ENCODE measurements at places on chromosomes 11 and 22.

DNA sequence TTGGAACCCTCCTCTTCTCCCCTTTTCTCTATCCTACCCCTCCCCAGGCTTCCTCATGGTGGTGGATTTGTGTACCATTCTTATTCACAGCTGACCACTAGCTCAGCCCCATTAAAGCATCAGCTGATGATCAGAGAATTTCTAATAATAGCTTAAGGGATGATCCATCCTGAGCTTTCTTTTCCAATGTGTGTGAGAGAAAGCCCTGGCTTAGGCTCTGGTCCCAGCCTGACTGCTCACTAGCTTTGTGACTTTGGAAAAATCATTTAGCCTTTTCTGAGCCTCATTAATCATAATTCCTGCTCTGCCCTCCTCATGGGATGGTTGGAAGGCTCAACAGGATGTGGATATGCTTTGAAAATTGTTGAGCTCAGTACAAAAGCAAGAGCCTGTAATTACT, 26.3 kb upstream of the CCDC90B start:
- no peak for DNase-seq

DNA sequence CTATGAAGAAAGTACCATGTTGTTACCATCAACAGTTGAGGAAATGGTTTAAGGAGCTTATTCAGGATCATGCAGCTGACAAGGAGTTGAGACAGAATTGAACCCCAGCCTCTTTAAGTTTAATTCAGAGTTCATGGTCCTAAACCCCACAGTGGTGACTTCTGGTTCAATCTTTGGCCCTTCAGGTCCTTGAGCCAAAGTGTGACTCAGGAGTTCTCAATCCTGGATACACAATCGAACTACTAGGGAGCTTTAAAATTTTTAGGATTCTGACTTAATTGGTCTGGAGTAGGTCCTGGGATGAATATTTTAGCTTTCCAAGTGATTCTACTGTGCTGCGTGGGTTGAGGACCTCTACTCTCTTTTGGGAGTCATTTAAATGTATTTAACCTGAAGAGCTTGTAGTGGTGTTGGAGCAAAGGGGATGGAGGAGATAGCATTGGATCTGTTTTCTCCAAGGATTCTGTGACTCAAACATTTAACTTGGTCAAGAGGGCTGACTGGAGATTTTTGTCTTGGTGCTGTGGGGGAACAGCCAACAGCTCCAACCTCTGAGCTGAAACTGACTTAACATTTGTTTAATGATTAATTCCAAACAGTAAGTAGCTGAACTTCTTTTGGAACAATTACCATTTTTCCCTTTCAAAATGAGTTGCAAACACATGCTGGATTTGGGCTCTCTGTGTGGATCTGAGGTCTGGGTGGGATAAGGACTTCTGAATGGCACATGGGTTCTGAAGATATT, 80.1 kb downstream of the INSC start:
- no peak for DNase-seq

- no peak for DNase-seq
Measured at GRCh38 chr11:134289167-134289566, 13.0 kb downstream of the GLB1L3 start.

DNA sequence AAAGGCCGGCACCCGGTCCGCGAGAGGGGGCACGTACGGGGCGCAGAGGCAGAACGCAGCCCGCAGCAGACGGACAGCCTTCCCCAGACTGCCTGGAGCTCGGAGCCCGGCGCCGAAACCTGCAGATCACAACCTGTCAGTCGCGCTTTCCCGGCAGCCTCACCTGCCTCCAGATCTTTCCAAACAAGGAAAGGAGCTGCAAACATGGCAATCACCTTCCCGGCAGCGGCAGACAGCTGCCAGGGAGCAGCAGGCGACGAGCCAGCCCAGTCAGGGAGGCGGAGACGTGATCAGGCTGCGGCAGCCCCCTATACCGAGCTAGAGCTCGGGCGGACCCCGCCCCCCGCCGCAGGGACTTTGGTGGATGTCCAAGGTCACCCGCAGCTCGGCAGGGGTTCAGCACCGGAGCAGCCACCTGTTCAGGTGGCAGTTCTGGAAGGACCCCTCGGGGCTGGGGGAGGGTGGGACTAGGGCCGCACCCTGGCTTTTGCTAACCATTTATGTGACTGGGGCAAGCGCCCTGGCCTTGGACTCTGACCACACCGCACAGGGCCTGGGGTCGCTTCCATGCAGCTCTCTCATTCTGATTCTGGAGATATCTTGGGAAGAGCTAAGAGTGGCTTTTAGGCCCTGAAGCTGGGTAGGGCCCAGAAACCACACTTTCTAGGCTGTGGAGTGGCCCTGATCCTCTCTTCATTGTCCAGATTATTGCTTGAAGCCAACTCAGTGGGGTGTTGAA, 143.8 kb downstream of the NECTIN1 start:
- no peak for DNase-seq

DNA sequence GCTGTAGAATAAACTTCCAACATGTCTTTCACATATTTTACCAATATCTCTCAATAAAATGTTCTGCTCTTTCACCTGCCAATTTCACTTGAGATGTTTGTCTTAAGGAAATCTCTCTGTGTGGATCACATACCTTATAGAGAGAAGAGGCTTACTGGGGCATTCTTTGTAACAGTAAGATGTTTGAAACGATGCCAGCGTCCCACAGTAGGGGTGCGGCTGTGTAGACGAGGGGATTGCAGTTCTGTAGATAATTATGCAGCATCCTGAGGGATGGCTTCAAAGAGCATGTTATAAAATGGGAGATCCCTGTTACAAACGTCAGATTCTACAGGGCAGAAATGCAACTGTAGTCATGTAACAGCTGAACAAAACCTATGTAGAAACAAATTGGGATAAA, 200.0 kb downstream of the TBC1D22A start:
- DNase-seq, result no peak

DNA sequence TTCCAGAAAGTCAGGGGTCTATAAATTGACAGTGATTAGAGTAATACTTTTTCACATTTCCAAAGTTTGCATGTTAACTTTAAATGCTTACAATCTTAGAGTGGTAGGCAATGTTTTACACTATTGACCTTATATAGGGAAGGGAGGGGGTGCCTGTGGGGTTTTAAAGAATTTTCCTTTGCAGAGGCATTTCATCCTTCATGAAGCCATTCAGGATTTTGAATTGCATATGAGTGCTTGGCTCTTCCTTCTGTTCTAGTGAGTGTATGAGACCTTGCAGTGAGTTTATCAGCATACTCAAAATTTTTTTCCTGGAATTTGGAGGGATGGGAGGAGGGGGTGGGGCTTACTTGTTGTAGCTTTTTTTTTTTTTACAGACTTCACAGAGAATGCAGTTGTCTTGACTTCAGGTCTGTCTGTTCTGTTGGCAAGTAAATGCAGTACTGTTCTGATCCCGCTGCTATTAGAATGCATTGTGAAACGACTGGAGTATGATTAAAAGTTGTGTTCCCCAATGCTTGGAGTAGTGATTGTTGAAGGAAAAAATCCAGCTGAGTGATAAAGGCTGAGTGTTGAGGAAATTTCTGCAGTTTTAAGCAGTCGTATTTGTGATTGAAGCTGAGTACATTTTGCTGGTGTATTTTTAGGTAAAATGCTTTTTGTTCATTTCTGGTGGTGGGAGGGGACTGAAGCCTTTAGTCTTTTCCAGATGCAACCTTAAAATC, 5.3 kb downstream of the MALAT1 start:
- no peak for DNase-seq

- DNase-seq, result no peak
Measured at GRCh38 chr11:86346513-86346912, 28.2 kb upstream of the CCDC81 start.

GRCh38 chr11:119752345-119752871, 23.4 kb upstream of the NECTIN1 start:
- DNase-seq, result no peak

- no peak for DNase-seq
Measured at GRCh38 chr11:96704847-96705246, 315.0 kb downstream of the JRKL start.

- DNase-seq, result no peak
Measured at GRCh38 chr22:44889255-44889878, 120.4 kb downstream of the PHF21B start.

- no peak for DNase-seq
Measured at GRCh38 chr11:68009391-68010089, 587 bp upstream of the ALDH3B1 start.

DNA sequence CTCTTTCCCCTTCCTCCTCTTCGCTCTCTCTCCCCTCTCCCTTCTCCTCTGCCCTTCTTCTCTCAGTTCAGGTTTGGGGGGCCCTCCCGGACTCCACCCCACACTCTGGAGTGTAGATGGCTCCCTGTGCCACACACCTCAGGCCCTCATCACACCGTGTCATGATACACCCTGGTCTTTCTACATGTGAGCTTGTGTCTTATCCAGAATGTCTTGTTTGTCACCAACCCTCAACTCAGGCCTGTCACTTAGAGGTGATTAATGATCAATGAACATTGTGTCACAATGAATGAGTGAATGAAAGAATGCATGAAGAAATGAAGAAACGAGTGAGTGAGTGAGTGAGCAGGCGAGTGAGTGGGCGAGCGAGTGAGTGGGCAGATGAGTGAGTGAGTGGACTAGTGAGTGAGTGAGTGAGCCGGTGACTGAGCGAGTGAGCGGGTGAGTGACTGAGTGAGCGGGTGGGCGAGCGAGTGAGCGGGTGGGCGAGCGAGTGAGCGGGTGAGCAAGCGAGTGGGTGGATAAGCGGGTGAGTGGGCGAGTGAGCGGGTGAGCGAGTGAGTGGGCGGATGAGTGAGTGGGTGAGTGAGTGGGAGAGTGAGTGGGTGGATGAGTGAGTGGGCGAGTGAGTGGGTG, 33.8 kb downstream of the CAPN1 start:
- DNase-seq, result no peak

DNA sequence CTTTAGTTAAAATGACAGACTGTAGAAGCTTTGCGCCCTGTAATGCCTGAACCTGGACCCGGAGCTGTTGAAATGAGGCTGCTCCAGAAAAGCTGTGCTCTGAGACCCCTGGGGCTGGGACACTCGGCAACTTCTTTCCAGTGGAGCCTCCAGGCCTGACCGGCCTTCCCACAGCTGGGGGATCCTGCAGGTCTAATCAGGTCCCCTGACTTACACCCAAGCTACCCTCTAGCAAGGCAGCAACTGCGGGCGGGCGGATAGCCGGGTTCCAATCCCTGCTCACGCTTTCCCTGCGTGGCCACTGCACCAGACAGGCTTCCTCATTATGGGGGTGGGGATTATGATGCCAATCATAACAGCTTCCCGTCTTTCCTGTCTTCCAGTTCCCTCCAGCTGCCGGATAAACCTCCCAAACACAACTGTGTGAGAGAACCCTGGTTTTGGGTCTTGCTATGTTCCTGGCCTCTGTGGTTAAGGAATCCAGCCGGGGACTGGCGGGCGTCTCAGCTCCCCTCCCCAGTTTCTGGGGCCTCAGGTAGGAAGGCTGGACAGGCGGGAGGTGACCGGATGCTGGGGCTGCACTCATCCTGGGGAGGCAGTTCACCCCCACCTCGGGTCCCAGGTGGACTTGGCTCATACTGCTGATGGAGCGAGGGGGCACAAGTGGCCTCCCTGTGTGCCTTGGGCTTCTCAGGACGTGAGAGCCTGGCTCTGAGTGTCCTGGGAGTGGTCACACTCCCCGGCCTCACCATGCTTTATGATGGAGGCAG, 38.6 kb downstream of the PARVG start:
- no peak for DNase-seq

GRCh38 chr22:22720201-22720723, 75.8 kb downstream of the GGTLC2 start:
- DNase-seq, result no peak

- DNase-seq, result no peak
Measured at GRCh38 chr11:67400942-67401494, 640 bp downstream of the PPP1CA start.

- no peak for DNase-seq
Measured at GRCh38 chr11:125275905-125276618, 111.5 kb downstream of the PKNOX2 start.

- no peak for DNase-seq
Measured at GRCh38 chr11:119571311-119571710, 148.3 kb upstream of the THY1 start.

DNA sequence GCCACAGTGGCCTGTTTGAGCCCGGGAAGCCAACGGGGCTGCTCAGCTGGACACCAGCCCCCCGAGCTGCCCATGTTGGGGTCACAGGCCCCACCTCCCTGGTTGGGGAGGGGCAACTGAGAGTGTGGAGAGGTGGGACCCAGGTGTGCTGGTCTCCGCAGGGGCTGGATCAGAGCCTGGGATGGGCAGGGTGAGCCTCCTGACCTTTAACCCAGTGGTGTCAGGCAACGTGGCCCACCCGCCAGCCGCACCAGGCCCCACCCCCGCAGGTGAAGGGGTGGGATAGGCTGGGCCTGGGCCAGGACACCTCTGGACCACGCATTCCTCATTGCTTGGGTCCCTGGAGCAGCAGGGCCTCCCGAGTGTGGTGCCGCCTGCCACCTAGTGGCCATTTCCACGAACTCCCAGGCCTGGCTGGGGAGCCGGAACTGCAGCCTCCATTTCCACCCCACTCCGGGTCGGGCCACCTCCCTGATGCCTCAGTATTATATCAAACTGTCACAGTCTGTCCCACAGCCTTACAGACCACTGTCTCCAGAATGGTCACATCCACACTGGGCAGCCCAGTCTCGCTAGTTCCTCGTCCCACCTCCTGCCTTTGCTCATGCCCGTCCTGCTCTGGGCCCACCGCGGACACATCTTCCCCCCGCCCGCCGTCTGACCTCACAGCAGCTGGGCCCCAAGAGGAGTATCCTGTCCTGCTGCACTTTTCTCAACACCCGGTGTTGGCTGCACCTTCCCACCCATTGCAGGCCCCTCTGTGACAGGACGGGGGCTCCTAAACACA, 13.3 kb upstream of the PPP6R3 start:
- peak; percentile 17 for DNase-seq

GRCh38 chr11:103601225-103601846, 435.1 kb upstream of the DDI1 start:
- DNase-seq, result peak; percentile 47

GRCh38 chr22:39530692-39531331, 1.7 kb downstream of the RPS19BP1 start:
- no peak for DNase-seq

DNA sequence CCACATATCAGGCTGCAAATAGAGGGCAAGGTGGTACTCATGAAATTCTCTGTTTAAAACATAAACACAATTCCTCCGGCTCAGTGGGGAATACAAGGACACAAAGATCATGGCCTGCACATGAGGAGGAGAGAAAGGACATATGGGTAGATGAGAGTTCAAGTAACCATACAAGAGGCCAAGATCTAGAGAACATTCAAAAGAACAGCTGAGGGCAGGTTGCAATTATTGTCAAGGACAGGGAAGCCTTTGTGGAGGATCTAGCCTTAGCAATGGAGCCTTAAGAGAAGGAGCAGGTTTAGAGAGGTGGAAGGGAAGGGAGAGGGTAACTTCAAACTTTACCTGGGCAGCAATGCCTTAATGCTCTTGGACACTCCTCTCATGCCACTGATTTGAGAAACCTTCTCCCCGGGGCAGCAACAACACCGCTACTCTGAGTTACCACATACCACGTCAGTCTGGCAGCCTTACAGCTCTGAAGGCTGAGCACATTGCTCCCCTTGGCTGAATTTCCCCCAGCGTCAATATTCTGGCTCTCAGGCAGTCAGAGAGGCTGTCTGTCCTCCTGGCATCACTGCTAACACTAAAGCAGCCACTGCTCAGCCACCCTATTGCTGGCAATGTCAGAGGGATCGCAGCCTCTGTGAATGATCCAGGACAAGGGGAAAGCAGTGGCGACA, 55.5 kb downstream of the CLPB start:
- DNase-seq, result no peak

Measured in amniotic stem cell (primary cell).